GOT3 (cell line): ENCODE measurements at places on chromosomes 7 and 10.

DNA sequence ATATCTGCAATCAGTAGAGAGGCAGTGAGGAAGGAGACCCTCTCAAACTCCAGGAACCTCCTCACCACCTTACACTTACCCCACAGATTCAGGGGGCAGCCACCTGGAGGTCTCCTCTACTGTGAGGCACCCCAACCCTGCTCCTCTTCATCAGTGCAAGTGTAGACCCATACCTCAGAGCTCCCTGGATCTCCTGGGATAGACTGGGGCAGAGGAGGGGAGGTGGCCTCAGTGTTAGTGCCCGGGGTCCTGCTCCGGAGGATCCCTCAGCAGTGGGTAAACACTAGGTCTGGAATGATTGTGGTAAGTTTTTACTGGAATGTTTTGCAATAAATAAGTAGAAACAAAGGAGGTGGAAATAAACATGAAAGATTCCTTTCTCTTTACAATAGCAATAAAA, 31.1 kb downstream of the ANTXRL start:
- DNase-seq: no peak

DNA sequence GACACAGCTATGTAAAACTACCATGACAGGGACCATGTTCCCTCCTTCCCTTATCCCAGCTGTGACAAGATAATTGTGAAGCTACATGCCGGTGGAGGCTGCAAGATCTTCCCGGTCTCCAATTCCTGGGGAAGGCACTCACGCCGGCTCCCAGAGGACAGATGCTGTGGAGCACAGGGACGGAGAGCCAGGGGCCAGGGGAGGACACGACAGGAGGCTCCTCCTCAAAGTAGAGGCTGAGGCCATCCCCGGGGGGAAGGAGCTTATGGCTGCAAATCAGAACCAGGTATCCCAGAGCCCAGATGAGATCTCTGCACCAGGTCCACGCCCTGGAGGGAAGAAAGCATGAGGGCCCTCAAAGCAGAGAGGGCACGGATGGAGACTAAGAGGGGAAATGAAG, 286.2 kb downstream of the TCERG1L start:
- no peak for DNase-seq

DNA sequence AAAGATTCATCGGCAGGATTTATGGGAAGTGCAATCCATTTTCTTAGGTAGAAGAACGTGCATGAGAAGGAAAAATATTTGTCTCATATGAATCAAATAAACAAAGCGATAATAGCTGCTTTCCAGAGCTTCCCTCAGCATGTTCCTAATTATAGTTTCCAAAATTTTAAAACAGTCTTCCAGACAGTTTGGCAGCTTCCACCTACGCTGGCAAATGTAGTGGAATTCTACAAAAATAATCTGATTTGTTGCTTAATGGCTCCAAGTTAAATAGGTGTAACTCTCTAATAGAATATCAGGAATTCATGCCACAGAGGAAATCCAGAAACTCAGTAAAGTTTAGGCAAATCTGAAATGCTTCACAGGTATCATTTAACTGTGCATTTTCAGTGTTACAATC, 23.3 kb upstream of the AGBL3 start:
- no peak for DNase-seq

- no peak for DNase-seq
Observed at GRCh38 chr7:114405427-114405826, 9.2 kb upstream of the FOXP2 start.

DNA sequence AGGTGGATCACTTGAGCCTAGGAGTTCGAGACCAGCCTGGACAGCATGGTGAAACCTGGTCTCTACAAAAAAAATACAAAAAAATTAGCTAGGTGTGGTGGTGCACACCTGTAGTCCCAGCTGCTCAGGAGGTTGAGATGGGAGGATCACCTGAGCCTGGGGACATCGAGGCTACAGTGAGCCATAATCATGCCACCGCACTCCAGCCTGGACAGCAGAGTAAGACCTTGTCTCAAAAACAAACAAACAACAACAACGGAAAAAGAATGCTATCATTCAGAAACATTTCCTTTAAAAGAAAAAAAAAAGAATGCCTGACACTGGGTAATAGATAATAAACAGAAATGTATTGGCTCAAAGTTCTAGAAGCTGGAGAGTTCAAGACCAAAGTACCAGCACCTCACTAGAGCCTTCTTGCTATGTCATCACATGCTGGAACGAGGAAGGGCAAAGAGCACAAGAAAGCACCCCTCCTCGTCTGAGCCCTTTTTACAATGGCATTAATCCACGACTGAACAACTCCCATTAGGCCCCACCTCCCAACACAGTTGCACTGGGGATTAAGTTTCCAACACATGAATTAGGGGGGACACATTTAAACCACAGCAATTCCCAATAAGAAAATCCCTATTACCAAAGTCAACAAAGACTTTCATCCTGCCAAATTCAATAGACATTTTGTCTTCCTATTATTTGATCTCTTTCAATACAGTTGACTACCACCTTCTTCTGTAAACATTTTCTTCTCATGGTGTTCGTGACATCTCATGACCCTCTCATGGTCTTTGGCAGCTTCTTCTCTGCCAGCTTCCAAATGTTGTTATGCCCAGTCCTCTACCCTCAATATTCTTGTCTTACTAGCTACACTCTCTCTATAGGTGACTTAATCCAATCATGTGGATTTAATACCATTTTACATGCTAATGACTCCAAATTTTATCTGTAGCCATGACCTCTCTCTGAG, 20.0 kb downstream of the AKR1D1 start:
- no peak for DNase-seq

- DNase-seq: no peak
Observed at GRCh38 chr10:49005270-49005669, 65.6 kb upstream of the LRRC18 start.

- DNase-seq: no peak
Observed at GRCh38 chr7:137390076-137390475, 46.5 kb upstream of the PTN start.
